ENCODE measurements at places on chromosomes 12 and 14.

DNA sequence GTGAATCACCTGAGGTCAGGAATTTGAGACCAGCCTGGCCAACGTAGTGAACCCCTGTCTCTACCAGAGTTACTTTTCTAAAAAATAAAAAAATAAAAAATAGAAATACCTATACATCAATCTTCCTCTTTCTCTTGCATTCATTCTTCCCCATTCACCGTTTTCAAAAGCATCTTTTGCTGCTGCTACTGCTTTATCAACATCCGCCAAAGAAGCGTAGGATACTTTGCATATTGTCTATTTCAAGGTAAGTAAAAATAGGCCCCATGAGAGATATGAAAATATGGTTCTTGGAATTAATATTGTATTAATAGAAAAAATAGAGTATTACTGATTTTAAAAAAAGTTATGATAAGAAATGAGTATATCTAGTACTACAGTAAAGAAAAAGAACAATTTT lies 32.3 kb downstream of the ALDH1L2 start:
- no peak for DNase-seq

DNA sequence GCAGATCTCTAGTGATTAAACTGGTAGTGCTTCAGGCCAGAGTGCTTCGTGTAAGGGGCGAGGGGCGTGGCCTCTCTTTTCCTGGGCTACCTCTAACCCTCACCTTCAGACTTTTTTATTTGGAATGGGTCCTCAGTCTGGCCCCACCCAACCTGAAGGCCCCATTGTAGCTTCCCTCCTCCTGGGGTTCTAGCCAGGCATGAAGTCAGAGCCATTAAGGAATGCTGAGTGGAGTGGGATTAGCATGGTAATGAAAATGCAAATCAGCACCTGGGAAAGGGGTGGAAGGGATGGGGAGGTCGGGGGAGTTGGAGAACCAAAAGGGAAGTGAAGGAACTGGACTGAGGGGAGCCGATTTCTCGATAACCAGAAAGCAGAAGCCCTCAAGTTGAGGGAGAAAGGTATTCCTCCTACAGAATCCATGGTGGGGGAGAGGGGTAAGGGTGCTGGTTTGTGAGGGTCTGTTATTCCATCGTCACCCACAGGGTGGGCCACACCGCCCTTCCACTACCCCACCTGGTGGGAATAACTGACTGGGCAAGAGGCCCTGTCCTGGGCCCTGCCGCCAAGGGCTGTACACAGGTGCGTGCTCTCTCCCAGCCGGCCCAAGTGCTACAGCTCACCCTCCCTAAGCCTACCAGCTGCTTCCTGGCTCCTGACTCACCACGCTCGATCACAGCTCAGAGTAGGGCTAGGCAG lies 14.1 kb downstream of the ZFHX2 start:
- no peak for DNase-seq

DNA sequence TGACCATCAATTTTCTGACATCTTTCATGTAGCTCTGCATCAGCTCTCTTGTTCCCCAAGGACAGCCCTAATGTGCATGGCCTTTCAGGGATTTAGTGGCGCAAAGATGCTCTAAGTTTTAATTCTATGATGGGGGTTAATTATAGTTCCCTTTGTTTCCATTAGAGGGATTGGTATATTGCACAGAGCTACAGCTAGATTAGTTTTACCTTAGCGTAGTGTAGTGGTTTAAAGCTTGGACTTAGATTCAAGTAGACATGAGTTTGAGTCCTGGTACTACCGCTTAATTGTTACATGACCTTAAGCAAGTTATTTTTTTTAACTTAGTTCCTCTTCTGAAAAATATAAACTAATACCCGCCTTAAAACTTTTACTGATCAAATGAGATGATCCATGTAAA lies 247.8 kb upstream of the KRR1 start:
- DNase-seq, result no peak

DNA sequence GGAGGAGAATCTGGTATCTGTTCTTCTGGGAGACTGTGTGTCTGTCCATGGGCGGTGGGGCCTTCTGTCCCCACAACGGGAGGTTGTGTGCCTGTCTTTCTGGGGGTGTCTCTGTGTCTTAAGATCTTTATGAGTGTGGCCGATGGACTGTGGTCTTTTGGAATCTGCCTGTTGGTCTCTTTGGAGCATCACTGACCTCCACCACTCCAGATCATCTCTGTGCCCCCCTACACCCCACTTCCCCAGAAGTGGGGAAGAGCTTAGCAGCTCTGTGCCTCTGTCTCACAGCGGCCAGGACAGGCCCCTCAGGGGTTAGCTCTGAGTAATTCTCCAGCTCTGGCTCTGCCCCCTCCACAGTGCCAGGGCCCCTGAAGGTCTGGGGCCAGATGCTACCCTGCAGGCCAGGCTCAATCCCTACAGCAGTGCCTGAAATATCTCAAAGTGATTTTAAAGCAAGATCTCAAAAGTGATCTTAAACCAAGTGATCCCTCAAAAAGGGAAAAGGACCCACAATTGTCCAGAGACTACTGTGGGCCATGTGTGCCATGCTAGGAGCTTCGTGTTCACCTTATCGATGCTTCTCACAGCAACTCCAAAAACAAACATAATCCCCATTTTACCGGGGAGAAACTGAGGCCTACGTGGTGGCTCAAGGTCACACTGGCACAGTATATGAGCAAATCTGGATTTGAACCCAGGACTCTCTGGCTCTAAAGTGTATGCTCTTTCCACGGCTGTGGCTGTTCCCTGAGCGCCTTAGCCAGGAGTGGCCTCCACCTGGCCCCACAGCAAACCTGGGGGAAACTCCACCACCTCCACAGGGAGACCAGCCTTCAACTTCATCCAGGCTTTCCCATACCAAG lies 26.0 kb upstream of the KRT78 start:
- DNase-seq, result no peak

GRCh38 chr12:57765698-57766463 lies 997 bp downstream of the CYP27B1 start:
- DNase-seq, result no peak

GRCh38 chr12:109900752-109901580 lies 892 bp downstream of the TCHP start:
- peak; percentile 13 for DNase-seq

Data from activated naive CD8-positive, alpha-beta T cell treated with anti-CD3 and anti-CD28 coated beads, Interleukin-2, amount 50 U/mL, for 24 hours (primary cell).